ENCODE measurements at places on chromosomes 1 and 21.

GRCh38 chr21:21851657-21852056 is 853.4 kb downstream of the NCAM2 start:
- DNase-seq = no peak

- no peak for DNase-seq
Observed at GRCh38 chr1:246544001-246544400, 22.1 kb downstream of the TFB2M start.

DNA sequence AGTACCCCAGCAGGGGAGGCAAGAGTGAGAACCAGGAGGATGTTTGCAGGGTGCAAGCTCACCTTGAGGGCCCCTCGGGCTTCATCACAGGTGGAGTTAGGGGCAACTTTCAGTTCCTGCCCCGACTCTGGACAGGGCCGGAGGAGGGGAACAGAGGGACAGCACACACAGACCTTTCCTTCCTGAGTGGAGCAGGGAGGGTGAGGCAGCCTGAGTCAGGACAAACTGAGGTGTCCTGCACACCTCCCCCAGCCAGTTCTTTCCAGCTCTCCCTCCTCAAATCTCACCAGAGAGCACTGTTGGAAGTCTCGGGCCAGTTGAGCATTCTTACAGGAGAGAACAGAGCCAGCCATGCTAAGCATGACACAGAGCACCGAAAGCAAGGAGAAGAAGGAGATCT is 1.5 kb downstream of the ENTREP3 start:
- DNase-seq = no peak

DNA sequence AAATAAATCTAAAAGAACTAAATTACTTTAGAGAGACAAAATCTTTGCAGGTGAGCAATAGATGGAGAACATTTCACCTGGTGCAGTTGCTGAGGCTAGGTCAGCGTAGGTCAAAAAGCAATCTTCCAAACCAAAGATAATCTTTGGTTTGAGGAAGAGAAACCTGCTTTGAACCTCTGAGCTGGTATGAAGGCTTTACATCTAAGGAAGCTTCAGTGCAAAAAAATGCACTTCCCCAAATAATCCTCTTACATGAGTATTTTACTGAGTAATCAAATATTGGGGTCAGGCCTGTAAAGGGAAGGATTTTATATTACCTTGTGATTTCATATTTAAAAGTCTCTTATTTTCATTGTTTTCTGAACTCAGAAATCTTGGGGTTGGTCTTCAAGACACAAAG is 223.6 kb downstream of the SRGAP2C start:
- DNase-seq = no peak

GRCh38 chr1:13775916-13776315 is 75.9 kb downstream of the PRDM2 start:
- DNase-seq = no peak

DNA sequence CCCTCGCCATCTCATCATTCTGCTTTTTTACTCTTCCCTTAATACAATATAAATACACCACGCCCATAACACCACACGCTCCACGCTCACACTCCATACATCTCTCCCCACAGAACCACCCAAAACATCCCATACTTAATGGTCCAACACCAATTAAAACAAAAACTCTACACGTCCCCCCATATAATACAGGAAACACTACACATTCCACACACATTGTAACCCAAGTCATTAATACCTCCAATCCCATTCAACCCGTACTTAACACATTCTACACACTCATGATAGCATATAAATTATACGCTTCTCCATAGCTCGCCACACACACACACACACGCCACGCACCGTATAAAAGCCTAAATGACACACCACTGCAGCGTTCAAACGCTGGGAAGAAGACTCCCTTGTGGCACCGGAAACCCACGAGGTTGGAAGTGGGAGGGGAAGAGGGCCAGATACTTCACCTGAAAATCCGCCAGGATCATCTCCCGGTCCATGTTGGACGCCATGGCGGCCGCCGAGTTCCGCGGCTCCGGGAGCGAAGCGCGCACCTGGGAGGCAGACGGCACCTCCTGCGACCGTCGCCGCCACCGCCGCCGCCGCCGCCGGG is 659 bp downstream of the FAF1 start:
- DNase-seq = no peak

DNA sequence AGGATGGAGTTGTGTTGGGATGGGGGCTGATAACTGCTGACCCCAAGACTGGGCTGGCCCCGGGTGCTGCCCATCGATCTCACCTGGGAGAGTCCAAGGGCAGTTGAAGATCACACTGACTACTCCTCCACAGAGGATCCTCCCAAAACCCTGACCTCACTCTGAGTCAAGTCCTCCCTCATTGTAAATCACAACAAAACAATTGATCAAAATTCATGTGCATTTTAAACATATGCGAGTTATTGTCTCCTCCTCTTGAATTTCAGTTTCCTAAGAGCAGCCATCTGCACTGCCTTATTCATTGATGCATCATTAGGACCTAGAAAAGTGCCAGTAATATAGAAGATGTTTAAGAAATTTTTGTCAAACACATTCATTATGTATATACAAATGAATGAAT is 273.6 kb downstream of the C1orf94 start:
- DNase-seq = no peak

DNA sequence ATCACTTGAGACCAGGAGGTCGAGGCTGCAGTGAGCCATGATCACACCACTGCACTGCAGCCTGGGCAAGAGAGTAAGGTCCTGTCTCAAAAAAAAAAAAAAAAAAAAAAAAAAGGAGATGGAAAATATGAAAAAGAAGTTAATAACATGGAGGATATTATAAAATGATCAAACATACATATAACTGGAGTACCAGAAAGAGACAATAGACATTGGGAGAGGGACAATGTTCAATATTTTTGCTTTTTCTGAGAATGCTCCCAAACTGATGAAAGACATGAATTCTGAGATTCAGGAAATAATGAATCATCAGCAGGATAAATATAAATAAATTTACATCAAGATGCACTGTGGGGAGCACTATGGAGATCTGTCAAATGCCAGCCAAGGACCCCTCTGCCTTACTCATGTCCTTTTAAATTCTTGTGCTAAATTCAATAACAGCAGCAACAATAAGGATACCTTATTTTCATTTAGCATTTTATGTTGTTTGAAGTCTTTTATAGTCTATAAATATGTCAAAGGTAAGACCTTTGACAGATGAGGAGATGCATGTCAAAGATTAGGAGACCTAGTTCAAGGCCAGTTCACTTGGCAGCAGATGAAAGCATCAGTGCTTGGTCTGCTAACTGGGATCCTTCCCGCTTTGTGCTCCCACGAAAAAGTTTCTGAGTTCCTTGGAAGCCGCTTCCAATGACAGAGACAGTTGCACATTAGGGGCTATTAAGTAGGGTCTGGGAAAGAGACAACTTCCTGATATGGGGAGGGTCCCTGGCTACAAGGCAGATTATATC is 97.7 kb downstream of the TLR5 start:
- DNase-seq = no peak

GRCh38 chr21:35905963-35906345 is 154.4 kb downstream of the SETD4 start:
- no peak for DNase-seq

DNA sequence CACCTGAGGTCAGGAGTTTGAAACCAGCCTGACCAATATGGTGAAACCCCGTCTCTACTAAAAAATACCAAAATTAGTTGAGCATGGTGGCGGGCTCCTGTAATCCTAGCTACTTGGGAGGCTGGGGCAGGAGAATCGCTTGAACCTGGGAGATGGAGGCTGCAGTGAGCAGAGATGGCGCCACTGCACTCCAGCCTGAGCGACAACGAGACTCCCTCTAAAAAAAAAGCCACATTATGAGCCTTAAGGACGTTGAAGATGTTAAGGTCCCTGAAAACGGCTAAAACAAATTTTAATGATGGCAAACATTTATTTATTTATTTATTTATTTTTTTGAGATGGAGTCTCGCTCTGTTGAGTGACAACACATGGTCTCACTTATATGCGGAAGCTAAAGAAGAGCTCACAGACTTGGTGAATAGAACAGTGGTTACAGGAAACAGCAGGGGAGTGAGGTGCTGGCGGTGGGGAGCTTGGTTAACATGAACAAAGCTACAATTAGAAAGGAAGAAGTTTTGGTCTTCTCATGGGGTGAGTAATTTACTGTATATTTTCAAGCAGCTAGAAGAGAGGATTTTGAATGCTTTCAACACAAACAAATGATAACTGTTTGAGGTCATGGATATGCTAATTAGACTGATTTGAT is 47.1 kb downstream of the TCP10L start:
- peak; percentile 28 for DNase-seq

GRCh38 chr1:247434005-247434404 is 18.0 kb downstream of the NLRP3 start:
- no peak for DNase-seq
